ENCODE measurements at places on chromosomes 5 and 9.

DNA sequence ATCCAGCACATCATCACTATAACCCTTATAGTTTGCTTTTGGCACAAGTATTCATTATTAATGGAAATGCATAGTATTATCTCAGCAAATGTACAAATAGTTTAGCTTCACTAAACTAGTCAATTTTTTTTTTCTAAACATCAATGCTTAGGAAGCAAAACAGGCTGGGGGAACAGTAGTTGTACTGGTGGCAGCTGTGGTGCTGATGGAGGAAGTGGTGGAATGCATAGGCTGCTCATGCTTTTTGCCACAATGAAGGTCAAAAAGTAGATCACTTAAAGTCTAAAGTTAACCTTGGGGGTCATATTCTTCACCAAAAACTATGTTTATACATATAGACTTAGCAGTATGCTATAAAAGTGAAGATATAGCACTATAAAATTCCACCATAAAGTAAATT, 36.3 kb upstream of the CDKN2B start:
- no peak for DNase-seq

DNA sequence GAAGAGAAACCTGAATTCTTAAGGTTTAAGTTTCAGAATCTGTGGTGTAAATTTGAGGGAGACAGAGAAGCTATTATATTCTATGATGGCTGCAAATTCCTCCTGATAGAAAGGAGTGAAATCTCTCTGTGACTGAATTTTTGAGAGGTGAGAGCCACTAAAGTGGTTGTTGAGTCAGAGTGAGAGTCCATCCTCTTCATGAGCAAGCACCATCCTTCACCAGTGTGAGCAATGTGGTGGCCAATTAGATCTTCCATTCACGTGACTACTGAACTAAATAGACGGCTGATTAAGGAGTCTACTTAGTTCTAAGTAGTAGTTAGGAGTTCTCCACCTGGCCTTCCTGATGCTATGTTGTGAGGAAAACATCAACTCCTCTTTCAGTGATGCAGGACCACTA, 147.8 kb upstream of the CCNH start:
- DNase-seq = no peak

DNA sequence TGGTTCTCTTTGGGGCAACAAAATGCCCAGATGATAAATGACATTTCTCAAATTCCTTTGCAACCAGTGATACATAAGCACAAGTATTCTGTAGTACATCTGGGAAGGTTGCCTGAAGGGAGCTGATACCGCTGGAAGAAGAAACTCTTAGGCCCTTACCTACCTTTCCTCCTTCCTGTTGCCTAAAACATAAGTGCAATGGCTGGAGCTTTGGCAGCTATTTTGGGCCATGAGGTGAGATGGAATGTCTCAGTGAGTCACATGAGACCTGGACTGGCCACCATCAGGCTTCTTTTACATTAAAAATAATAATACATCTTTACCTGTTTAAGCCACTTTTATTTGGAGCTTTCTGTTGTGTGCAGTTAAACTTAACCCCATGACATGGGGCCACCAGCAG, 11.2 kb upstream of the ADGRD2 start:
- DNase-seq = no peak

DNA sequence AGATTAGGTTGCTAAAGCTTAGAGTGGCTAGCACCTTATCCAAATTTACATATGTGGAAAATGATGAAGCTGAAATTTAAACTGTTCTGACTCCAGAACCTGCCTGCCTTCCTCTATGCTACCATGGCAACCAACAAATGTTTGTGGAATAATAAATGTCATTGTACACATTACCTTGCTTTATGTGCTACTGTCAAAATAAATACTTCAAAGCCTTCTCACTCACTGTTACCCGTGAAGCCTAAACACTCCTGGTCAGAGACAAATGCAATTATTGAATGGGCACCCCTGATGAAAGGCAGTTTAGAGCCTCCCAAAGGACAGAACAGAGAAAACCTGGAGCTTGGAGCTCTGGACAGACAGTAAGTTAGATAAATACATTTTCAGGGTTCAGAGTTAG, 158.6 kb downstream of the FAM114A2 start:
- DNase-seq = no peak

- DNase-seq = no peak
These were observed 72.0 kb downstream of the PDE8B start for GRCh38 chr5:77282337-77283027.

DNA sequence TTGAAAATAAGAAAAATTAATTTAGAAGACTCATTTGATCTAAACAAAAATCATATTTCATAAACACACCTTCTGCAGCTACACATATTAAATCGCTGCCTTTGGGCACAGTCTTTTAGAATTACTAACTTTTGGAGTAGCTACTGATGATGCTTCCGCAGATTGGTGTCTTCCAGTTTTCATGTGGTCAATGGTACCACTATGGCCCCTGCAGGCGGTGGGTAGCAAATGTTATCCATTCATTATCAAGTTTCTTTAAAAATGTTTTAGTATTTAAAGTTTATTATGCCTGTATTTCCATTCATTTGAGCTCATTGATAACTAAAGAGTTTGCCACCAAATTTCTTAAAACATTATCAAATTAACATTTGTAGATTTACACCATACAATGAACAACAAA, 122.9 kb upstream of the GRAMD2B start:
- DNase-seq = no peak

- DNase-seq = no peak
These were observed 11.5 kb upstream of the SLC31A2 start for GRCh38 chr9:113139225-113139829.

- no peak for DNase-seq
These were observed 15.7 kb upstream of the AQP7 start for GRCh38 chr9:33418090-33418489.

- peak; percentile 68 for DNase-seq
These were observed 15.9 kb downstream of the EXD3 start for GRCh38 chr9:137406876-137407589.

DNA sequence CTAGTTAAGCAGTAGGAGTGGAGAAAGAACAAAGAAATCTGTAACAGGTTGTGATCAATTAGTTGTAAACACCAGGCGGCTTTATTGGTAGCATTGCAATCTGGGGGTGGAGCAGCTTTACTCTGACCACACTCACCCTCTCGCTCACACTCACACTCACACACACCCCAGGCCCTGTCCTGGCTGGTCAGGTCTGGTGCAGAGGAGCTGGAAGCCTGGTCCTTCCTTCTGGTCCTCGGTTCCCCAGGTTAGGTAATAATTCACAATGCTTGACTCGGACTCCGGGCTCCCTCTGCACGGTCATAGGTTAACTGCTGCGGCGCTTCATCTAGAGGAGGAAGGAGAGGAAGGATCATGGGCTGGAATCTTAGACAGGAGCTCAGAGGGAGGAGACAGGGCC, 1.6 kb downstream of the CCL19 start:
- no peak for DNase-seq

DNA sequence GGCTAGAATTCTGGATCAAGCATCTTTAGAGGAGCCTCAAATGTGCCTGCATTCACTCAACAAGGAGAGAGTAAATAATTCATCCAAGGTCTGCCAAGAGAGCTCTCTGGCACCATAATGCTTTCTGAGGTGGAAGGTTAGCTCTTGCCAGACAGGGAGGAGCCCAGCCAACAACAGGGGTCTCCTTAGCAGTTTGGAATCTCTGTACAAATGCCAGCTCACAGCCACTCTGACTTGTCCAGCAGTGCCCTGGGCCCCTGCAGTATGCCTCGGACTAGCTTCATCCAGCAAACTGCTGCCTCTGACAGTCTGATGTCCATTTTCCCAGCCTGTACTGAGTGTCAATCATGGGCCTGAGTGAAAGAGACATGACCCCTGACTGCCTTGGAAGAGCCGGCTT, 127.2 kb upstream of the SLC44A1 start:
- no peak for DNase-seq

DNA sequence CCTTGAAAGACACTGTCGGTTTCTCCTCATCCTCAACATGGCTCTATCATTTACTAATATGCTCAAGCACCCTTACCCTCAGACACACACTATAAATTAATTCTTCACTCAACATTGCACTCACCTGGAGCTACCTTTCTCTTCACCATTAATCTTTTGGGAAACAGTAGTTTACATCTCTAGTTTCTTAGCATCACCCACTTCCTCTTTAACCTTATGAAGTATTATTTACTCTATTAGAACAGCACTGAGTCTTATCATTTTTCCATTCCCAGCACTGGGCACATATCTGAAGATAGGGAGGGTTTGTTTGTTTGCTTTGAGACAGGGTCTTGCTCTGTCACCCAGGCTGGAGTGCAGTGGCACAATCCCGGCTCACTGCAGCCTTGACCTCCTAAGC, 213.5 kb downstream of the SMARCA2 start:
- no peak for DNase-seq

- DNase-seq = no peak
These were observed 179.4 kb downstream of the SNX18 start for GRCh38 chr5:54696931-54697330.

- DNase-seq = no peak
These were observed 344 bp downstream of the NEUROG1 start for GRCh38 chr5:135535420-135535819.

- DNase-seq = peak; percentile 29
These were observed 87.3 kb upstream of the SLC44A1 start for GRCh38 chr9:105157171-105157583.

DNA sequence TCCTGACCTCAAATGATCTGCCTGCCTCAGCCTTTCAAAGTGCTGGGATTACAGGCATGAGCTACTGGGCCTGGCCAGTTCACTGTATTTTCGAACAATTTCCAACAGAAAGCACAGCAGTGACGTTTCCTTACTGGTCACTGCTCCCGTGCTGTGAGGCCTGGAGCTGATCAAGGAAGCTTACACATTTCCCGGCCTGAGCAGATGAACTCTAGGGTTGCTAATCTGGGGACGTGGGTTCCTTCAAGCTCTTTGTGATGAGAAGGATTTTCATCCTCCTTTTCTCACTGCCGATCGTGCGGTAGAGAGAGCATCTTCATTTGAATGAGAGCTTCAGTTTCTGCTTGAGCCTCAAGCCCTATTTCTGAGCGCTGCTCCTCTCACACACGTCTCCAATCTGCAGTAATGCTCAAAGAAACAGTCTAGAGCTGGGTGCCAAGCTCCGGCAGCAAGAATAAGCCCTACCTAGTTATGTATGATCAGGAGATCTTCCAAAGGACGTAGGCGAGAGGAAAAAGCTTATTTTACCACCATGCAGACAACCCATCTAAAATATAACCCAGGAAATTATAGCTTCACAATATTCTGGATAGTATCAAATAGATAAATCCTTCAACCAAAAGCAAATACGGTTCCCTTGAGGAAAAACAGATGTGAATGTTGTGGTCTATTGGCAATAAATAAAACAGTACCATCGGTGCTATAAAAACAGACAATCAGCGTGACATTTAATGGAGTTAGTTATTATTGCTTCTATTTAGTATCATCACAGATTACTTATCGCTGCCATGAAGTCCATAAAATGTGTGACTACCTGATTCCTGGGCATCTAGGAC, 7.3 kb upstream of the SPATA24 start:
- no peak for DNase-seq

- no peak for DNase-seq
These were observed 19.7 kb upstream of the ADAMTS19 start for GRCh38 chr5:129440424-129440823.

- no peak for DNase-seq
These were observed 2139.6 kb upstream of the ACO1 start for GRCh38 chr9:30244877-30245276.

DNA sequence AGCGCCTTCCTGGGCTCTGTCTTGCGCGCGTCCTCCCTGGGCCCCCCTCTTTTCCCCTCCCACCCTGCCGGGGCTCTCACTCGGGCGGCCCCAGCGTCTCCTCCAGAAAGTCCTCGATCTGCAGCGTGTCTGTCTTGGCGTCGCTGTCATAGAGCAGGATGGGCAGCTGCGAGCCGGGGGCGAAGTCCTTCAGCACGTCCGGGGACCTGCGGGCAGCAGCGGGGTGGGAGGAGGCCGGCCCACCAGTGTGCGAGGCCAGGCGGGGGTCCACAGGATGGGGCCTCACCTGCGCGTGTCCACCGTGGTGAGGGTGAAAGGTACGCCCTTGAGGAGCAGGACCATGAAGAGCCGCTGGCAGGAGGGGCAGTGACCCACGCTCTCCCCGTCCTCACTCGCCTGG, 1.0 kb downstream of the CLIC3 start:
- no peak for DNase-seq

GRCh38 chr5:127213231-127213630, 77.4 kb upstream of the MEGF10 start:
- DNase-seq = no peak

GRCh38 chr5:78162253-78162862, 132.1 kb downstream of the AP3B1 start:
- no peak for DNase-seq

GRCh38 chr5:95060098-95060497, 224.8 kb downstream of the MCTP1 start:
- DNase-seq = no peak

- no peak for DNase-seq
These were observed 162.0 kb downstream of the RGS3 start for GRCh38 chr9:113625486-113625885.

GRCh38 chr9:124503713-124504529, 3.3 kb downstream of the NR5A1 start:
- no peak for DNase-seq

DNA sequence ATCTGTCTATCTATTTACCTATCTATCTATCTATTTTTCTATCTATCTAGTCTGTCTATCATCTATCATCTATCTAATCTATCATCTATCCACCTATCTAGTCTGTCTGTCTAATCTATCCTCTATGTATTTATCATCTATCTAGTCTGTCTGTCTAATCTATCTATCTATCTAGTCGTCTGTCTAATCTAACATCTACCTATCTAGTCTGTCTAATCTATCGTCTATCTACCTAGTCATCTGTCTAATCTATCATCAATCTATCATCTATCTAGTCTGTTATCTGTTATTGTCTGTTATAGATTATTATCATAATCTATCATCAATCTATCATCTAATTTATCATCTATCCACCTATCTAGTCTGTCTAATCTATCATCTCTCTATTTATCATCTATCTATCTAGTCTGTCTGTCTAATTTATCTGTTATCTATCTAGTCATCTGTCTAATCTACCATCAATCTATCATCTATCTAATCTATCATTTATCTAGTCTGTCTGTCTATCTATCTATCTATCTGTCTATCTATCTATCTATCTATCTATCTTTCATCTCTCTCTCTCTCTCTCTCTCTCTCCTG, 80.2 kb upstream of the ZNF618 start:
- no peak for DNase-seq

GRCh38 chr5:40623480-40624420, 56.0 kb upstream of the PTGER4 start:
- no peak for DNase-seq

- no peak for DNase-seq
These were observed 161.2 kb downstream of the MPDZ start for GRCh38 chr9:13118313-13118712.

- DNase-seq = no peak
These were observed 292.4 kb upstream of the TLE4 start for GRCh38 chr9:79279356-79279755.

DNA sequence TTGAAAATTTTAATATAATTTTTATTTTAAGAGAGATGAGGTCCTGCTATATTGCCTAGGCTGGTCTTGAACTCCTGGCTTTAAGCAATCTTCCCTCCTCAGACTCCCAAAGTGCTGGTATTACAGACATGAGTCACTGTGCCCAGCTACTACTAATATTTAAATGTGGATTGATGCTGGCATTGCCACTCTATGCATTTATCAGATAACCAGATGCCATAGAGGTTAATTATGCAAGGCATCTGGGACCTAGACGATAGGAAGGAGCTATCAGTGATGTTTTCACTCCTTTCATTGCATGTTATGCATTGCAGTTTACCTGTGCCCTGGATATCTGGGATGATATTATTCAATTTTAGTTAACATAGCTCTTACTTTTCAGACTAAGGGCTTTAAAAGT, 127.0 kb downstream of the RPS23 start:
- no peak for DNase-seq

- DNase-seq = no peak
These were observed 35.5 kb downstream of the CDK5RAP2 start for GRCh38 chr9:120544441-120544840.
